Activated T-cell treated with anti-CD3 and anti-CD28 coated beads for 1 hour (primary cell): ENCODE measurements at places on chromosomes 11 and 22.

GRCh38 chr11:87491381-87491780, 453.6 kb downstream of the TMEM135 start:
- DNase-seq: no peak

DNA sequence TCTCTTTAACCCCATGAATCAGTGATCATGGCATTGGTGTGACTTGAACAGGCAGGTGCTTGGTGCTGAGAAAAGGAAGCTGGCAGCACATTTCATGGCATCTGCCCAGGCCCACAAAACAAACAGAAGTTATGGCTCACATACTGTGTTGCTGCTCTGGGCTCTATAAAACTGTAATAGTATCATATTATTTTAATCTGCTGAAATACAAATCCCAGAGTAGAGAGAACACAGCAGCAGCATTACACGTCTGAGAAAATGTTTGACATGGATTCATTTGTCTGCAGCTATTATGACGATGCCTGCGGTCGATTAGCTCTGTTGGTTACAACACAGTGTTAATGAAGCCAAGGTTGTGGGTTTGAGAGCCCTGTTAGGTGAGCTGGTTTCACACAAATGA, 80.8 kb downstream of the ALX4 start:
- no peak for DNase-seq

DNA sequence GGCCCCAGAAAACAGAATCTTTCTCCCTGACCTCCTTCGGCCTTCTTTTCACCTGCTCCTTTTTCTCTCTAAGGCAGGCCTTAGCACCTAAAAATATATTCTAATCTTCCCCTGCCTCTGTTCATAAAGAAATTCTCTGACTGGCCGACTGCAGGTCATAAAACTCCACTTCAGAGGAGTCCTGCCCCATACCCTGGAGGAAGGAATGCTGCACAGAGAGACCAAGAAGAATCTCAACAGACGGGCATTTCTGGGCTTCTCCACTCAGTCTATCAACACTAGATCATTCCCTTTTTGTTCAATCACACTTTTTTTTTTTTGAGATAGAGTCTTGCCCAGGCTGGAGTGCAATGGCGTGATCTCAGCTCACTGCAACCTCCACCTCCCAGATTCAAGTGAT, 19.7 kb upstream of the PGA3 start:
- DNase-seq: no peak

DNA sequence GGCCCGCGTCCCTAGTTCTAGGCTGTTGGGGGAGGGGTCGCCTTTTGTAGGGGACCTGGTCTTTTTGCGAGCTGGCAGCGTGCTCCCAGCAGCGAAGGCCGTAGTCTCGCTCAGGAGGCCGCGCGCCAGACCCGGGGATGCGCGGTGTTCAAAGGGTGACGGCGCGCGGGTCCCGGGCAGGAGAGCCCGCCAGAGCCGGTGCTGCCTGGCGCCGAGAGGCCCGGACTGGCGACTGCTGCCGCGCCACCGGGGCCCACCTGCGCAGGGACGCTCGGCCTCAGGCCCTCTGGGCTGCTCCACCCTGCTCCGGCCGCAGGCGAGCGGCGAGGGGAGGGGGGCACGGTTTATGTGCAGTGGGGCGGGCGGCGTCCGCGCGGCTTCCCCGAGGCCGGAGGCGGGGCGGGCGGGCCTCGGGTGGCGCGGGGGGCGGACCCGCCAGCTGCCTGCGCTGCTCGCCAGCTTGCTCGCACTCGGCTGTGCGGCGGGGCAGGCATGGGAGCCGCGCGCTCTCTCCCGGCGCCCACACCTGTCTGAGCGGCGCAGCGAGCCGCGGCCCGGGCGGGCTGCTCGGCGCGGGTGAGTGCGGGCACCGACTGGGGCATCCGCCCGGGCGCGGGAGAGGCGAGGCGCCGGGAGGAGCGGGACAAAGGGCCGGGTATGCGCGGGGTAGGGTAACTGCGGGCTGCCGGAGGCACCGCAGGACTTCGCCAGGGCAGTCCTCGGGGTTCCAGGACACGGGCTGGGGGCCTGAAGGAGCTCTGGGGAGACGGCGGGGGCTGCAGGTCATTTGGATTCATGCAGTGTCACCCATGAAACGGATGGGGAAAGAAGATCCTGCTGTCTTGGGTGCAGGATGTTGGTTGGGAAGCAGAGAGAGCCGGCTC, at the start of gene PRSS23:
Gene PRSS23, plus strand, starts transcription at position 467 of the 884 bp plus-strand sequence. CDS start 7,102 bp downstream, outside the sequence.
- no peak for DNase-seq

GRCh38 chr11:71114124-71114851, 138.1 kb downstream of the SHANK2 start:
- DNase-seq: no peak

DNA sequence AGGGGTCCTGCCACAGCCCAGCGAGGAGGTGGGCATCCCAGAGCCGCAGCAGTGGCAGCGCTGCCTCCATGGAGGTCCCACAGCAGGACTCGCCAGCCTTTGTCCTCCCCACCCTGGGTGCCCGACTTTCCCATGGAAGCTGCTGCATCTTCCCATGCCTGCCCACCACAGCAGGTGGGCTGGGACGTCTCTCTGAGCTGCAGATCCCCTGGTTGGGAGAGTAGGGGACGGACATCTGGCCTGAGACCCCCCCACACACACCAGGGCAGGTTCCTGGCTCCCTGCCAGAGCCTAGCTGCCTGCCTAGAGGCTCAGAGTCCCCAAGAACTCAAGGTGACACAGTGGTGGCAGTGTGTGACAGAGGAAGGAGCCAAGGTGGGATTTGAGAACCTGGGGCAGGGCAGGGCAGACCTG, 21.5 kb upstream of the PRR5 start:
- DNase-seq: no peak
